ENCODE measurements at places on chromosomes 16 and 17.

GRCh38 chr16:68526143-68526781 lies 12.8 kb upstream of the ZFP90 start:
- no peak for DNase-seq

GRCh38 chr17:10035885-10036284 lies 130.8 kb upstream of the RCVRN start:
- DNase-seq, result no peak

DNA sequence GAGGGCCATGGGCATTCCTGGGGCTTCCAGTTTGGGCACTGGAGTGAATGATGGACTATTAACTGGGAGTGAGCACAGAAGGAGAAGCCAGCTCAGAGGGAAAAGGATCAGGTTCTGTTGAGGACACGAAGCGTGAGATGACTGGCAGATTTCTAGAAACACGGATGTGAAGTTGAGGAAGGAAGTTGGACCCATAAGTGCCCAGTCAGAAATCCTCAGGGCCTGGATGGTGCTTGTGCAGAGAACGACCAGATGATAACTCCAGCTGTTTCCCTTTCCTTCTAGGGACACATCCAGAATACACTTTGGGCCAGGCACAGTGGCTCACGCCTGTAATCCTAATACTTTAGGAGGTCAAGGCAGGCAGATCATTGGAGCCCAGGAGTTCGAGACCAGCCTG lies 23.3 kb upstream of the ANKRD40CL start:
- no peak for DNase-seq

DNA sequence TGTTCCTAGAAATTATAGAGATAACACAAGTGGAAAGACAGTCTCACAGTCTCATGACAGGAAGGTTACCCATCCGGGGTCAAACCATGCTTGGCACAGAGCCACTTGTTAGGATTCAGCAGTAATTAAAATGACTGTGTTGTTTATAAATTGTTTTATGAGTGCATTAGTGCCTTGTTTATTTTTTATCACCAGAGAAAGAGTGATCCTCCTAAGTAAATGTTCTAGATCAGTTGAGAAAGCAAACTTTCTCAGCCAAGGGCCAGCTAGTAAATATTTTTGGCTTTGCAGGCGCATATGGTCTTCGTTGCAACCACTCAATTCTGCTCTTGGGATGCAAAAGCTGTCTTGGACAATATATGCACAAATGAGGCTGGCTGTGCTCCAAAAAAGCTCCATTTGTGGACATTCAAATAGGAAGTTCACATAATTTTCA lies 253.9 kb upstream of the CACNG5 start:
- peak; percentile 65 for DNase-seq

DNA sequence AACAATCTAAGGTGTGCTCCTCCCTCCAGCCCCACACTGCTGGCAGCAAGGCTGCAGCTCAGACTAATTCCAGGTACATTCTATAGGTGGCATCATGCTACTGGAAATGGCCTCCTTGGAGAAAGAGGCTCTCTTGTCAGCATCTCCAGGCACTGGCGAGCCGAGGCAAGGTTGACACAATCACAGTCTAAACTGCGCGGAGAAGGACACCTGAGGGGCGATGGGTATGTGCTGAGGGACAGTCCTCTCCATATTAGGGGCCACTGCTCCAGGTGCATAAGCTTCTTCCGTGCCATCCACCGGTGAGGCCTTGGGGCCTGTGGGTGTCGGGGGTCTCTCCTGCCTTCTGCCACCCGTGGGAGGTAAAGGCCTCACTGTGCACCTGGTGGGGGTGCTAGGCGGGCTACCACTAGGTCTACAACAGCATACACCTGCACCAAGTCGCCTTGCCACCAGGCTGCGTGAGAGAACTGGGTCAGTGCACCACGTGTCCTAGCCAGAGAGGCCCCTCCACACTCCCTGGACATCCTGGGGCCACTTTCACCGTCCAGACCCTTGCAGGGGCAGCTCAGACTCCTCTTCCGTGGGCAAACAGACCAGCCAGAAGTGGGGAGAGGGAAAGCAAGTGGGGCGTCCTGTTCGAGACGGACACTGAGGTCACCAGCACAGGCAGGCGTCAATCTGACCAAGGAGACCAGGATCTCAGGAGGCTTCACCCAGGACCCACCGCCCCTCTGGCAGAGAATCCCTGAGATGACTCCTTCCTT lies 12.1 kb upstream of the CBX8 start:
- no peak for DNase-seq

GRCh38 chr17:1055751-1056645 lies 59.1 kb downstream of the TIMM22 start:
- no peak for DNase-seq

DNA sequence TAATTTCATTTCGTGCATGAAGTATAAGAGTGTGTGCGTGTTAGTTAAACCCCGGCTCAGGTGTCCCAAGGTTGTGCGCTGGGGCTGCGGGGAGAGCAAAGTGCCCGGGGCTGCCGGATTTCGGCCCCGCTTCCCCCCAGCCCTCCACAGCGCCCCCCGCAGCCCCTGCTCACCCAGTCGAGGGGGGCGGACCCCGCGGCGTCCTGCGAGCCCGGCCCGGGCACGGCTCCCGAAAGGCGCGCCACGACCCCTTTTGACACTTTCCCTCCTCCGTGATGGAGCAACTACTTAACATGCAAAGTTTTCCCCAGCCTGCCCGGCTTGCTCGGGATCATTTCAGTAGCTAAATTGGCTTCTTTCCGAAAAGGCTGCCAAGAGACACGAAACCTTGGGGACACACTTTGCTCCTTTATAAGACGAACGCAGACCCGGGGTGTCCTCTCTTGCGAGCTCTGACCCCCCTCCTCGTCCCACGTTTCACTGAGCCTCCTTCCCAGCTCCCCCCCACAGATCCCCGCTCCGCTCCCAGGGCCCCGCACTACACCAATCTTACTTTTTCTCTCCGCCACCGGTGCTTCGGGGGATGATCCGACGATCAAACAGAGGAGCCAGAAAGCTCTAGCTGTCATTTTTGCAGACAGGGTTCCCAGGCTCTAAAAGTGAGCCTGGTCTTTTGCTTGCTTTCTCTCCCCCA lies 552 bp downstream of the C17orf58 start:
- no peak for DNase-seq

DNA sequence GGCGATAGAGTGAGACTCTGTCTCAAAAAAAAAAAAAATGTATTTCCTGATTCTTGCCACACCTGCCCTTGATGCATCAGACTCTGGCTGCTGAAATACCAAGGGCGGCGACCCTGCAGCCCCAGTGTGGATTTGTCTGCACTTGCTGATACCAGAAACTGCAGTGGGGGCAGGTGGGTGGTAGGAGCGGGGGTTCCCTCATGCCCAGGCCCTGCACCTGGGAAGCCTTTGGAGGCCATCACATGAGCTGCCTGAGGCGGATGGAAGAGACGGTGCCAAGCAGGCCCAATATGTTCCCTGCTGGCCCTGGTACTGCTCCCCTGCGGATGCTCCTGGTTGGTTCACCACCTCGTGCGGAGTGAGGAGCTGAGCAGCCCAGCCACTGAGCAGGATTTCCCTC lies 50.6 kb downstream of the MARF1 start:
- no peak for DNase-seq

DNA sequence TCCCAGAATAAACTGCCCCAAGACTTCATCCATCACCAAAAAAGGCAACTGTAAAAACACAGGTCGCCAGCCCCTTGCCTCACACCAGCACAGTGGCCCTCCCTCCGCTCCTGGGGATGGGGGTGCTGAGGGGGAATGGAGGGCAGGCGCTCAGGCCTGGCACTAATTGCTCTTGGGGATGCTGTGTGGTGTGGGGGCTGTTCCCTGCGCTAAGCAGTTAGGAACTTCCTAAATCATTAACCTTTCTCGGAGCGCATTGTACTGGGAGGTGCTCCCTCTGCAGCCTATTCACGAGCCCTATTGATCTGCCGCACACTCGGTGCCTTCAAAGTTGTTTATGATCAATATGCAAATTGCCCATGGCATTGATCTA lies 199.9 kb downstream of the ZFHX3 start:
- DNase-seq, result no peak

All from renal cortex interstitium (tissue), 15 donors.